ENCODE measurements at places on chromosomes 12 and 14.

DNA sequence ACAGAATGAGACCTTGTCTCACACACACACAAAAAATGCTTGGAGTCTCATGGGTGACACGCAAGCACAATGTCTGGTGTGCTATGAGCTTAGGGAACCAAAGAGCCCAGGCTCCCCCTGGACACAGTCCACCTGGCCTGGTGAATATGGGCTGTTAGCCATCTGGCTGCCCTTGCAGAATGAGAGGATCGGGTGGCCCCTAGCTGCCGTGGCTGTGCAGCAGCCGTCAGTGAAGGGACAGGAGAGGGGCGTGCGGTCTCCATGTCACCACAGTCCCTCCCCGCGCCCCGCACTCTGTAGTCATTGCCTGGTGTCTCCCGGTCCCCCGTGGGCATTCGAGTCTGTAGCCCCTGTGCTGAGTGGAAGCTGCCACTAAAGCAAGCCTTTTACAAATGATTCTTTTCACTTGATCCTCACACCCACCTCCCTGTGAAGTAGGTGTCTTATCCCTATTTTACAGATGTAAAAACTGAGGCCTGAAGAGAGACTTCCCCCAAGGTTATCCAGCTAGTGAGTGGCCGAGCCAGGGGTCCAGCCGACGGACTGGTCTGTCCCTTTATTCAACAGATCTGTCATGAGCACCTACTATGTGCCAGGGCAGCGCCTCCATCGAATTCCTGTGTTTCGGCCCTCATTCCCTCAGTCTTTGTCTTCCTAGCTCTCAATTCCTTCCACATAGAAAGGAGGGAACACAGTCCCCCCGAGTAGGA is 18.8 kb downstream of the MVK start:
- no peak for DNase-seq

- DNase-seq = peak; percentile 21
Measured at GRCh38 chr14:92973261-92973797, 50.4 kb downstream of the CHGA start.

- DNase-seq = no peak
Measured at GRCh38 chr12:6333566-6333965, 8.3 kb downstream of the TNFRSF1A start.

GRCh38 chr12:27865421-27865820 is 85.4 kb upstream of the MANSC4 start:
- DNase-seq = no peak

- DNase-seq = no peak
Measured at GRCh38 chr14:69985463-69985862, 106.2 kb downstream of the SMOC1 start.

GRCh38 chr14:101761881-101762529 is 496 bp downstream of the PPP2R5C start:
- DNase-seq = no peak

DNA sequence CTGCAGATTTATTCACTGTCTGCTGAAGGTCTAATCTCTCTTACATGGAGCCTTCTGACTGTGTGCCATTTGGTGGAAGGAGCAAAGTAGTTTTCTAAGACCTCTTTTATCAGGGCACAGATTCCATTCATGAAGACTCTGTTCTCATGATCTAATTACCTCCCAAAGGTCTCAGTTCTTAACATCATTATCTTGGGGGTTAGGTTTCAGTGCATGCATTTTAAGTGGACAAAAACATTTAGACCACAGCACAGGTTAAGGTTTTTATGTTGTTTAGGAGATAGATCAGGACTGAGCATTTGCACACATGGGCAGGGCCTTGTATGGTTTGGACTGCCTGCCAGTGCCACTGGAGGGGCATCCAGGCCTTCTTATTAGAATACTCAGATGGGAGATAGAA is 746.1 kb downstream of the C12orf50 start:
- DNase-seq = no peak

GRCh38 chr12:48903363-48903981 is 21.8 kb downstream of the FKBP11 start:
- DNase-seq = no peak

DNA sequence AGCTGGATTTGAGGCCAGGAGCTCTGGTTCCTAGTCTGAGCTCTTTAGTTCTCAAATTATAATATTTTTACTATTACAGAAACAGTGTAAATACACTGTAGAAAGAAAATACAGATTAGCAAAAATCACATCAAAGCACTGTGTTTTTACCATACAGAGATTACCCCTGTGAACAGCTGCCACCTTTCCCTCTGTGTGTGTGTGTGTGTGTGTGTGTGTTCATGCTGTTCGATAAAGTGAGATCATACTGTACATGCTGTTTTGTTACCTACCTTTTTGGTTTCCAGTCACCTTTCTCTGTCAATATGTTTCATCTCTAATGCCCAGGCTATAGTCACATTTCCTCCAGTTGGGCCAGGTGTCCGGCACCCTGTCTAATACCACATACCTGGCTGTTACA is 26.9 kb downstream of the MVK start:
- DNase-seq = no peak

- DNase-seq = no peak
Measured at GRCh38 chr12:78204926-78205325, 374.2 kb downstream of the NAV3 start.

- no peak for DNase-seq
Measured at GRCh38 chr14:51327376-51327775, 87.3 kb downstream of the TMX1 start.

DNA sequence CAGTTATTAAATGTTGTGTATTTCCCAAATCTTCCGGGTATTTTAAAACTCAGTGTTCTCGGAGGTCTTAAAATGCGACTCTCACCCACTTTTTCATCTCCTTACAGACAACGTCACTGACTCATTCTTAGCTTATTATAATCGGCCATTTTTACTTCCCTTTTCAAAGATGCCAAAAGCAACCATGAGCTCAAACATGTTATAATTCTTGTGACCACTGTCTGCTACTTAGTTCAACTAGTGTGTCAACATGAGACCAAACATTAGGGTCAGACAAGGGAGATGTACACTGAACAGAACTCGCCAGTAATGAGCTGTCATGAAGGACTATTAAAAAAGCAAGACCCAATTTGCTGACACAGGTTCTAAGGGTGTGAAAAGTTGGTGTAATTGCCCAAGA is 4.2 kb upstream of the GRIP1 start:
- no peak for DNase-seq

GRCh38 chr12:99111600-99111999 is 466.5 kb downstream of the APAF1 start:
- no peak for DNase-seq
